ENCODE measurements at places on chromosomes 2 and 18.

- H3K27me3 ChIP-seq = no peaks in the 10 kb centered on the region
- no peaks in the 10 kb centered on the region for H3K36me3 ChIP-seq
- DNase-seq = no peak
- peaks cover 14% of the 10 kb centered on the region for H3K4me1 ChIP-seq
- no peak overlapping the region for H3K27ac ChIP-seq
Observed at GRCh38 chr2:15557887-15558311, 3.2 kb downstream of the NBAS start.

GRCh38 chr2:8656160-8656641, 25.7 kb upstream of the ID2 start:
- no peaks in the 10 kb centered on the region for H3K36me3 ChIP-seq
- H3K4me1 ChIP-seq = no peaks in the 10 kb centered on the region
- no peaks in the 10 kb centered on the region for H3K27me3 ChIP-seq
- no peak overlapping the region for H3K4me3 ChIP-seq
- no peak overlapping the region for H3K27ac ChIP-seq

DNA sequence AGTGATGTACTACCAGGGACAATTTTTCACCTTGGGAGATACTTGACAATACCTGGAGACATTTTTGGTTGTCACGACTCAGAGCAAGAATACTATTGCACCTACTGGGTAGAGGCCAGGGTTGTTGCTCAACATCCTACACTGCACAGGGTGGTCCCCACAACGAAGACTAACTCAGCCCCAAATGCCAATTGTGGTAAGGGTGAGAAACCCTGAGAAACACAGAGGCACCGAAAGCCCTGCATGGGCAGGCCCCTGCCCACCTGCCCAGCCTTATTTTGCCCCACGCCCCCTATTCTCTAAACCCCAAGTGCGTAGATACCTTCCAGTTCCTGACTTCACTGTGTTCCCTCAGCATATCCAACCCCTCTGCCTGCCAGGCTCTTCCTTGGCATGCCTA, 163.1 kb upstream of the PKDCC start:
- H3K4me3 ChIP-seq = no peak overlapping the region
- no peaks in the 10 kb centered on the region for H3K36me3 ChIP-seq
- no peak for DNase-seq
- H3K27ac ChIP-seq = no peak overlapping the region
- no peaks in the 10 kb centered on the region for H3K4me1 ChIP-seq
- H3K27me3 ChIP-seq = no peaks in the 10 kb centered on the region

DNA sequence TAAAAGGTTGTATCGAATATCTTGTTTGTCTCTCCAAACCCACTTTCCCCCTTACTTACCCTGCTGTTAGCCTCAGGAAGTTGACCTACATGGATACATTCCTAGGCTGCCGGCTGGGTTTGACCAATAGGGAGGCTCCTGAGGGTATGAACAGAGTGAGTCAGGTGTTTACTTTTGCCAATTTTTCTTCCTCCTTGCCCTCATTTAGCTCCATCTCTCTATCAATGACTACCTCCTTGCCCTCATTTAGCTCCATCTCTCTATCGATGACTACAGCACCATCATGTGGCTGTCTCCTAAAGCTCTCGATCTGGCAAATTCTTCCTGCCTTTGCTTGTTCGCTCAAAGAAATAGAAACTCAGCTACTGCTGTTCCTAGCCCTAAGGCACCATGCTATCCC, 571.9 kb upstream of the CRIM1 start:
- no peaks in the 10 kb centered on the region for H3K27me3 ChIP-seq
- no peak for DNase-seq
- H3K27ac ChIP-seq = no peak overlapping the region
- H3K36me3 ChIP-seq = no peaks in the 10 kb centered on the region

DNA sequence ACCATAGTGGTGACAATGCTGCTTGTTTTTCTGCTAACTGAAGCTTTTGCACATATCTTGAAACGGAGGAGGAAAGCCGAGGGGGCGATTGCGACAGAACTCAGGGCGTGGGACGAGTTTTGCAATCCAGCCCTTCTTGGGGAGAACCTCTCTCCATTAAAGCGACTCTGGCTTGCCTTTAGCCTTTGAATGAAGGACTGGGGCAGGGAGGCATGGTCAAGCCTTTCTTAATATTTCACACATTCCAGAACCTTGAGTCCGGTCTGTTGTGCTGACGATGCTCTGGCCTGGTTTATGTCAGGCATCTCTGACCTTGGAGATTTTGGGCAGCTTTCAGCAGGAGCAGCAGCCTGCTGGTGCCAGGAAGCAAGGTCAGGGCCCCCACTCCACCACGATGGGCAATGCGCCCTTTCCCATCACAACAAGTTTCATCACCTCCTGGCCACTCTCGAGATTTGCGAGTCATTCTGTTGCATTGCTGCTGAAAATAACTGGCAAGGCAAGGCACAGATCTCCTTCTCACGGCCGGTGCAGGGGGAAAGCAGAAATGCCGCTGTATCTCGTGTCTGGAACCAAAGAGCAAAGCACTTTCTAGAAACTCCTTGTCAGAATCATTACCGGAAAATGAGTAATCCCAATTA, 10.8 kb downstream of the EMILIN2 start:
- H3K4me1 ChIP-seq = peaks cover 36% of the 10 kb centered on the region
- no peaks in the 10 kb centered on the region for H3K27me3 ChIP-seq
- DNase-seq = peak; percentile 51
- H3K4me3 ChIP-seq = peak overlapping the region; percentile 50
- no peaks in the 10 kb centered on the region for H3K36me3 ChIP-seq
- peak overlapping the region; percentile 46 for H3K27ac ChIP-seq

GRCh38 chr2:112342067-112342550, 66.7 kb downstream of the ZC3H6 start:
- H3K4me1 ChIP-seq = no peaks in the 10 kb centered on the region
- H3K4me3 ChIP-seq = no peak overlapping the region
- no peak for DNase-seq
- H3K27me3 ChIP-seq = no peaks in the 10 kb centered on the region
- H3K27ac ChIP-seq = no peak overlapping the region

GRCh38 chr2:174312581-174313234, 22.0 kb upstream of the SP9 start:
- no peaks in the 10 kb centered on the region for H3K36me3 ChIP-seq
- H3K4me3 ChIP-seq = no peak overlapping the region
- no peaks in the 10 kb centered on the region for H3K27me3 ChIP-seq
- peaks cover 3% of the 10 kb centered on the region for H3K4me1 ChIP-seq
- no peak overlapping the region for H3K27ac ChIP-seq
- no peak for DNase-seq

DNA sequence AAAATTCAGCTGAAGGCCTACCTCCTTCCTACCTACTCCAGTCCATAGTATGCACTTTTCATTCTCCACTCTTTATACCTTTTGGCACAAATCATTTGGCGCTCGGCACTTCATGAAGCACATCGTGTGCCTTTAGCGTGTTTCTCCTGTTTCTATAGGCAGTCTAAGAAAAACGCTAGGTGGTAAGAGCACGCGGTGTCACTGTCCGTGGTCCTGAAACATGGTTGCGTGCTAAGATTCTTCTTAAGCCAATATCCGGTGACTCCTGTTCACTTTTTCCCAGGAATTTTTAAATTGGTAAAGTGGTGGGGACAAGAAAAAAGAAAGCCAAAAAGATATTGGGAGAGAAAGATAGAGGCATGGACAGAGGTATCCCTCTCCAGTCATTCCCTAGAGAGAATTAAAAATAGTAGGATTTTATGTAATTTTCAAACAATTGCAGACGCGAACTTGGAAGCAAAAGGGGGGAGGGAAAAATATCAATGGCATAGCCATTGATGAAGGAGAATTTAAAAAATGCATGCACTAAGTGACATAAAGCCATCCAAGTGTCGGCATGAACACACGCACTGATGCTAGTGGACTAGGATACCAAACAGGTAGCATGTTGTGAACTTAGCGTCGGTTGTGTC, 1.4 kb upstream of the CTNNA2 start:
- H3K36me3 ChIP-seq = no peaks in the 10 kb centered on the region
- H3K4me1 ChIP-seq = no peaks in the 10 kb centered on the region
- H3K27me3 ChIP-seq = no peaks in the 10 kb centered on the region
- H3K4me3 ChIP-seq = no peak overlapping the region
- no peak for DNase-seq
- H3K27ac ChIP-seq = no peak overlapping the region

DNA sequence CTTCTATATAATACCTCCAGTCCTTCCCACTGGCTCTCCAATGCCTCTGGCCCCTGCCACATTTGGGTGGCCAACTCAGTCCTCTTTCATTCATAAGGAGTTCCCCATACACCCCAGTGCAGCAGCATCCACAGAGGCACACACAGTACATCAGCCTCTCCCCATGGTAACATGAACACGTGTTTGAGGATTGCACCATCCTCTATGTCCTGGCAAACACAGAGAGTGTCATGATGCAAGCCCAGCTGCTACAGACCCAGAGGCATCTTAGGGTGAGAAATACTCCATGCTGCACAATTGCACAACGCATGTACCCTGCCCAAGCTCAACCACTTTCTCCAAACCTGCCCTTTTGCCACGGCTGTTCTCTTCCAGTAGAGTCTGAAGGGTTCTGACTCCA, 11.5 kb downstream of the IGFBP5 start:
- DNase-seq = peak; percentile 51
- peaks cover 7% of the 10 kb centered on the region for H3K36me3 ChIP-seq
- no peak overlapping the region for H3K4me3 ChIP-seq
- H3K4me1 ChIP-seq = peaks cover 66% of the 10 kb centered on the region
- peak overlapping the region; percentile 81 for H3K27ac ChIP-seq
- H3K27me3 ChIP-seq = no peaks in the 10 kb centered on the region

GRCh38 chr2:10221976-10222870, 80.5 kb upstream of the HPCAL1 start:
- H3K36me3 ChIP-seq = no peaks in the 10 kb centered on the region
- no peak overlapping the region for H3K27ac ChIP-seq

All from thoracic aorta (tissue), 2 donors.